Stimulated activated memory B cell treated with anti-CD40 and anti-IgM and Interleukin-4, amounts not matched to agents 10 μg/mL and 1 μg/mL and 100 μg/mL, for 72 hours (primary cell): ENCODE measurements at places on chromosomes 7 and 10.

DNA sequence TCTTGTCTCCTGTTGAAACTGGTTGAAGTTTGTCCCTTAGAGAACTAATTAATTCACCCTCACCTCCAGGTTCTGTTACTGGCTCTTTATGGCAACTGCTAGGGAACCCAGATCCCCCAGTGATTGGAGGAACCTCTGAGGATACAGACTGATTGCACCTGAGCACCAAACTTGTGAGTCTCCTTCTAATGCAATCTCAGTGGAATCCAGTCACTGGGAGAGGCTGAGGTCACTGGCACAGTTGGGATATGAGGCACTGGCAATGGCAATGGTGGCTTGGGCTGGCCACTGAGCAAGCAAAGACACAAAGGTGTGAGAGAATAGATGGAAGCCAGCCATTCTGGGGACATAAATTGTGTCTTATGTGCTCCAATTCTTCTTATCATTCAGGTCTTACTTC lies 5.3 kb upstream of the DGKI start:
- ATAC-seq, result no peak

GRCh38 chr7:43700059-43700501 lies 29.2 kb downstream of the COA1 start:
- peak; percentile 70 for ATAC-seq

DNA sequence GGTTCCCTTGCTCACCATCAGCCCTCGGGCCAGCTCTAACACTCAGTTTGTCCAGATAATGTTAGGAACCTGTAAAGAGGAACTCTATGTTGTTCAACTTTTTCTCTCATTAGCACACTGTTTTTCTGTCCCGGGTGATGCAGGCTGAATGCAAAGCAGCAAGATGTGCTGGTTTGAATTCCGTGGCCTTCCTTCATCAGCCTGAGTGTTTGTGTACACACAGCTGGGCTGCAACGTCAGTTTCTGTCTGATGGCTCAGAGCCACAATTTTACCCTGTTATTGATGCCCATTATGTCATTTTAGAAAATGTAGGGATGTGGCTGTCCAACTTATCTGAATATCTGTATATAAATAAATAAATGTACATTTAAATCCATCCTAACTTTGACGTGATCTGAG lies 152.0 kb downstream of the PLPP4 start:
- ATAC-seq, result no peak

GRCh38 chr7:94177441-94177840 lies 173.3 kb upstream of the BET1 start:
- ATAC-seq, result no peak

- ATAC-seq, result no peak
Measured at GRCh38 chr10:62034096-62034640, 132.7 kb downstream of the ARID5B start.

- ATAC-seq, result no peak
Measured at GRCh38 chr7:90955641-90956207, 308.5 kb upstream of the FZD1 start.

DNA sequence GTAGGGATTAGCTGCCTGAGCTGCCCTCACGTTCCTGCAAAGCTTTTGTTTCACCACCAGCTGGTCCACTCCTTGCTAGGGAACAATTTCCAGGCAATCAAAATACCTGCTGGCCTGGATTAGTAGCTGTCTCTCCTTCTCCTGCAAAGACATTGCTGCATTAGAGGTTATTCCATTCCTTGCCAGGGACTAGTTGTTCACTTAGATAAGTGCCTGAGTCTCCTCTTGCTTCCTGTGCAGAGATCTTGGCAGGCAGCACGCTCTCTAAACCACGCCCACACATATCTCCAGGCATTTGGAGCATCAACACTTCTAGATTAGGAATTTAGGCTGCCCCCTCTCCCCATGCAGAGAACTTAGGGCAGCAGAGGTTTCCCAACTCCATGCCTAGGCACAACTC lies 150.4 kb upstream of the SMIM30 start:
- no peak for ATAC-seq

DNA sequence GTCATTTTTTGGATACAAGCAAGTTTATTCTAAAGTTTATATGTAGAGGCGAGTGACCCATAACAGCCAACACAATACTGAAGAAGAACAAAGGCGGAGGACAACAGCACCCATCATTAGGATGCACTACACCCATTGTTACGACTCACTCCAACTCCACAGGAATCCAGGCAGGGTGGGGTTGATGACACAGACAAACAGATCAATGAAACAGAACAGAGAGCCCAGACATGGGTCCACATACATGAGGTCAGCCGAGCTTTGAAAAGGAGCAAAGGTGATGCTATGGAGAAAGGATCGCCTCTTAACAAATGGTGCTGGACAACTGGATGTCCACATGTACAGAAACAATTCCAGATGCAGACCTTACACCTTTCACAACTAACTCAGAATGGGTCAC lies 426.4 kb downstream of the PTPRN2 start:
- ATAC-seq, result no peak

GRCh38 chr7:510131-510481 lies 9.5 kb downstream of the PDGFA start:
- peak; percentile 18 for ATAC-seq

- no peak for ATAC-seq
Measured at GRCh38 chr10:63467841-63468240, 2.1 kb upstream of the JMJD1C start.

DNA sequence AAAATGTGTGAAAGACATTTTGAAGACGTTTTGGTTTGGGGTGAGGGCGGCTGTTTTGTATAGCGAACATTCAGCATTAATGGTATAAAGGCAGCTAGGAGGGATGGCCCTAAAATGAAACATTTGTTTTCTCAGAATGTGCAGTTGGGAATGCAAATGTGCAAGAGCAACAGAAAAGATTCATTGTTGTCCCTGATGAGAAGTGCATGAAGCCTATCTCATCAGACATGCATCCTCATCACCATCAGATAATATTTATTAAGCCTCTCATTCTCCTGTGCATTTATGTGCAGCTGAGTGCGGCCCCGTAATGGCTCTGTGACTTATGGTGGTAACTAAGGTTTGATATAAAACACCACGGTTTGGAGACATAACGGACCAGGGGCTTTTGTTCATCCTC lies 199.5 kb downstream of the GFRA1 start:
- no peak for ATAC-seq

DNA sequence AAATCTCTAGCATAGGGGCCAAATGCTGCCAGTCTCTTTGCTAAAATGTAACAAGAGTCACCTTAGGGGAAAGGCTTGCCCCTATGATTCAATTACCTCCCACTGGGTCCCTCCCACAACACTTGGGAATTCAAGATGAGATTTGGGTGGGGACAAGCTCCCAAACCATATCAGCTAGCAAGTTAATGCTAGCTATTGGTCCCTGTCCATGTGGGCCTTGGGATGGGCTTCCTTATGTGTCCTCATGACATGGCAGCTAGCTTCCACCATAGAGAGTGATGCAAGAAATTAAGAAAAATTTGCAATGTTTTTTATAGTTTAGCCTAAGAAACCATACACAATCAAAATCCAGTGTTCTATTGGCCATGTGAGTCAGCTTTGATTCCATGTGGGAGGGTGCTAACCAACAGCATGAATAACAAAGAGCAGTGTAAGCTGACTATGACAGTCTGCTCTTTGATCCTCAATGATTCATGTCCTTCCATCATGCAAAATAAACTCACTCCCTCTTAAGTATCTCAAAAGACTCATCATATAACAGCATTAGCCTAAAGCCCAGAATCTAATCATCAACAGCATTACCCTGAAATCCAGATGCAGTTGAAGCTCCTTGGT lies 21.7 kb upstream of the ZNF365 start:
- no peak for ATAC-seq

GRCh38 chr10:129881641-129882040 lies 82.4 kb downstream of the EBF3 start:
- ATAC-seq, result no peak

DNA sequence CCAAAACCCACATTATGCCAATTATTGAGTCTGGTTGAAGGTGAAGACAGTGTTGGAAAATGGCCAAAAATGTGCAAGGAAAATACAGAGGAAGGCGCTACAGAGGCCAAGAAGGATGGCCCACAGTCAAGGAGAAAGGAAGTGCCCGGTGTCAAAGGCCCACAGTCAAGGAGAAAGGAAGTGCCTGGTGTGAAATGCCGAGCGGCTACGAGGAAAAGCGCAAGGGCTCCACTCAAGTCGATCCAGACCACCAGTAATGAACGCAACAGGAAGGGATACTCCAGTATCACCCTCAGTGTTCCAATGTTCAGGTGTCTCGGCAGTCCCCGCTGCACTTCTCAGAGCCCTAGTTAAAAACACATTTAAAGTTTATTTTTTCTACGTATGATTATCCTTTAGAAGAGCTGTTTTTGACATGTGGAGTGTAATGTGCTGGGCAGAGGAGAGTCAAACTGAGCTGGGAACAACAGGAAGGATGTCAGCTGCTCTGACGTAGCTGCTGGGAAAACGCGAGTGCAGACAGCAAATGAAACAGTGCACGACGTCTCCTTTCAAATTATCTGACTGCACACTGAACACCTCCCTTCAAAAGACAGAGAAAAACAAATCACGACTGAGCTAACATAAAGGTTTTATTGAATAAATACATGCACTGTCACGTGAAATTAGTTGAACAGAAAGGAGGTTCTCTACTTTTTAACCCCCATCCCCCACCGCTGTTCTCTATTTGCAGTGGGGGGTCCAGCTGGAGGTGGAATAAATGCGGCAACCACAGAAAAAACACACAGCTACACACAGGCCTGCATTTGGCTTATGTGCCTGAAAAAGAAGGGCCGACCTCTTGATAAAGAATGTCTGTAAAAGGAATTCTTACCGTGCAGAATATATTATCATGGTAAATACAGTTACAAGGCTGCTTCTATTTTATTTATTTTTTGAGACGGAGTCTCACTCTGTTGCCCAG lies 26.1 kb upstream of the NCAPG2 start:
- ATAC-seq, result no peak

DNA sequence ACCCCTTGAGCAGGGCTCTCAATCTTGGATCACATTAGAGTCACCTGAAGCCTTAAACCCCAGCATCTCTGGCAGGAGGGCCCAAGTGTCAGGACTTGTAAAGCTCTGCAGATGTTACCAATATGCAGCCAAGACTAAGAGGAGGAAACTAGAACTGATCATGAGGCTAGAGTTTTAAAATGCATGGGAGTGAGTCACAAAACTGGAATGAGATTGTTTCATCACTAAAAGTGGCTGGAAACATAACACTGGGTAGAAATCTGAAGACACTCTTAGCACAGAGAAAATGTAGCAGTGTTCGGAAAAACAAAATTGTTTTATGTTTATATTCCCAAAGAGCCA lies 63.3 kb upstream of the GHITM start:
- ATAC-seq, result no peak

DNA sequence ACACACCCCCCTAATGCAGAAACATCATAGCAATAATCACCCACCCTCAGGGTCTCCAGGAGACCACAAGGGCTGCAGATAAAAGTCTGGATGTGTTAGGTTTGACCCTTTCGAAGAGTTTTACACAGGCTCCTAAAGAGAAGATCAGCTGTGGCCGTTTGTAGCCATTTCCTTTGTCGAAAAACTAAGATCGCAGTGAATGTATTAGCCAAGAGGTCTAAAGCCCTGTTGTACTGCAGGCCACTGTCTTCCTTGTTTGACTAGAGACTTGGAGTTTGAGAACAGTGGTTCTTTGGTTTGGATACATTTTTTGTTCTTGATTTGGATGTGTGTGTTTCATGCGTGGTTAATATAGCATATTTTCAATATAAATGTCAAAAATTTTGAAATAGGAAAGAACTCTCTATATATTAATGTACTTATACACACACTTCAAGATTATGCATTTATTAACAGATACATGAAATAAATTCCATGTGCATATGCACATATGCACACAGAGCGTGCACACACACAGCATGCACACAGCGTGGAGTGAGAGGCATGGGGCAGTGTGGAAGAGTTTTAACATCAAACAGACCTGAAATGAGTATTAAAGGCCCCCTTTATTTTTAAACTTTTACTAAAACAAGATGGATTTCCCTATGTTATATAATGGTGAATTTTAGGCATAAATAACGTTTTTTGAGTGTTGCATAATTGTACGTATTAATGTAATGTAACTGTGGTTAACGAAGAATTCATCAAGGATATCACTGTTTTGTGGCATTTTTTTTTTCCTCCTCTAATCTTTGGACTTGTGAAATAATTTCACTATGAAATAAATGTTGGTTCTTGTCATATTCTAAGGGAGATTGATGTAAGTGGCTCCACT lies 2.2 kb downstream of the IKZF1 start:
- ATAC-seq, result no peak

DNA sequence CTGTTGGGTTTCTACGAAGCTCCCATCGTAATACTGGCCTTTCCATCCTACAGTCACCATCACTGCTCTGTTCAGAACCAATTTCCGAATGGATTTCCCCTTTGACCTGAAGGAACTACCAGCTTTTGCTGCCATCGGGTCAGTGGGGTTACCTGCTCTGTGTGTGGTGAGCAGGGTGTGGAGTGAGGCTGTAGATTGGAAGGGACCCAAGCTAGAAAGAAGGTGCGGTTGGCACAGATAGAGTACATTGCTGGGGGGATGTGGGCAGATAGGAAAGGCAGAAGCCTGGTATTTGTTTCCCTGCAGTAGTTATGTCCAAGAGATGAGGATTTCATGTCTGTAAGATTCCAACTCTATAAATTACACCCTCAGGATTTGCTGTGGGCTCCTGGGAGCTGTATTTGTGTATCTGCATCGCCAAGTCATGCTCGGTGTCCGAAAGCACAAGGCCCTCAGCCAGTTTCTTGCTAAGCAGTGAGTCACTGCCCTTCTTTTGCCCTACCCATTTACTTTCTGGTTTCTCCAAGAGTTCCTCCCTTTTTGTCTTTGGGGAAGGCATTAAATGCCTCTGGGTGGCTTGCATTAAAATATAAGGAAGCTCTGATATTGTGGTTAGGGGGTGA lies 15.4 kb downstream of the CLCN1 start:
- ATAC-seq, result no peak

- no peak for ATAC-seq
Measured at GRCh38 chr7:14837216-14837615, 65.3 kb downstream of the DGKB start.

DNA sequence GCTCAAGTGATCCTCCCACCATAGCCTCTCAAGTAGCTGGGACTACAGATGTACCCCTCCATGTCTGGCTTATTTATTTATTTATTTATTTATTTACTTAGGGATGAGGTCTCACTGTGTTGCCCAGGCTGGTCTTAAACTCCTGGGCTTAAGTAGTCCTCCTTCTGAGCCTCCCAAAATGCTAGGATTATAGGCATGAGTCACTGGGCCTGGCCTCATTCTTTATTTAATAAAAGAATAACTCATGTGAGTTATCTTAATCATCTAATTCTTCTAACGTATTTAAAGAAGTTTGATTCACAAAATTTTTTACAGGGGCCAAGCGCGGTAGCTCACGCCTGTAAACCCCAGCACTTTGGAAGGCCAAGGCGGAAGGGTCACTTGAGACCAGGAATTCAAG lies 8.0 kb upstream of the SLC26A4 start:
- no peak for ATAC-seq

GRCh38 chr7:25221009-25221408 lies 7.3 kb downstream of the NPVF start:
- ATAC-seq, result no peak

DNA sequence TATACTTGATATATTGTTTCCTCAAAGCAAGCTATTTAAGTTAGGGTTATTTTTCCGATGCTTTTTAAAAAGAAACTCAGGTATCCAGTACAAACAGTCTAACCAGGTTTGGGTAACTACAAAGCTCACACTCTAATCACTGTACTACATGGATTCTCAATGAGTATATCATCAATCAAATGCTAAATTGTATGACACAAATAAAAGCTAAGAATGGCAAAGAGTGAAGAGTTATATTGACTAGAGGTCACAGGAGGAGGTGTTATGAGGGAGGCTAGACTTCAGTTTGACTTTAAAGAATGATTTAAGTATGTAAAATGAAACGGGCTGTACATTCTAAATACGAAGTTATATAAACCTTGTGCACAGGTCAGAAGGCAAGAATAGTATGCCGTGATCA lies 178.0 kb downstream of the CTNNA3 start:
- ATAC-seq, result no peak
